ENCODE measurements at places on chromosomes 11 and 22.

GRCh38 chr11:122663764-122664163 is 8.2 kb downstream of the UBASH3B start:
- DNase-seq: no peak

GRCh38 chr11:104650234-104650633 is 248.0 kb downstream of the CASP12 start:
- no peak for DNase-seq

GRCh38 chr11:11538277-11538960 is 83.4 kb downstream of the GALNT18 start:
- DNase-seq: no peak

DNA sequence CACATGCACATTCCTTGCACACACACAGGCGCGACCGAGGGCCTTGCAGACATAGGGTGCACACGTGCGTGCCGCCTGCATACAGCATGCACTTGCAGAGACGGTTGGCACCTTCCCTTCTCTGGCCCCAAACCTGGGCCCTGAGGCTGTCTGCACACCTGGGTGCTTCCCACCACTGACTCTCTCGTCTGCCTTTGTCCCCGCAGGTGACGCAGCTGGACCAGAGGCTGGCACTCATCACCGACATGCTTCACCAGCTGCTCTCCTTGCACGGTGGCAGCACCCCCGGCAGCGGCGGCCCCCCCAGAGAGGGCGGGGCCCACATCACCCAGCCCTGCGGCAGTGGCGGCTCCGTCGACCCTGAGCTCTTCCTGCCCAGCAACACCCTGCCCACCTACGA is 38.0 kb downstream of the CDKN1C start:
- no peak for DNase-seq

GRCh38 chr11:83639995-83640758 is 354.0 kb upstream of the CCDC90B start:
- no peak for DNase-seq

DNA sequence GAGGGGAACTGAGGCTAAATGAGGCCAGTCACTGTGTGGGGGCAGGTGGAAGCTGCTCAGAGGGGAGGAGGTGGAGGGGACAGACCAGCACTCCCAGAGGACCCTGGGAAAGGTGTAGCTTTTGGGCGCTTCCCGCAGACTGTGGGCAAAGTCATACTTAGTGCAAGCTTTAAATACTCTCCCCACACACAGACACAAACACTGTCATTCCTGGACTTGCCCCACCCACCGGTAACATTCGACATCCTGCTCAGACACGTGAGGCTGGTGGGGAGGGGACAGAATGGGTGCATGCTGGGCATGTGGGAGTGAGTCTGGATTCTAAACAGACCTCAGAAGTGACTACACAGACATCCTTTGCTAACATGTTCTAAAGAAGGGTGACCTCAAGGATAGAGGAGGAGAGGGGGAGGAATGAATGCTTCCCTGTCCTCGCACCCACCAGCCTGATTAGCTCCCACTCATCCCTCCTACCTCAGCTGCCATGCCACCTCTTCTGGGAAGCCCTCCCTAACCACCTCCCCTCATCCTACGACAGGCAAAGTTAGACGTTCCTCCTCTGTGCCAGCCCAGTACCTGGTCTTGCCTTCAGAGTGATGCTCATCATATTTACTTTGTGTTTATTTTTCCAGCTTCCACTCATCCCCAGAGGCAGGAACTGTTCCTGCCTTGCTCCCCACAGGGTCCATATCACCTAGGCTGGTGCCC is 22.2 kb downstream of the TSKU start:
- no peak for DNase-seq

DNA sequence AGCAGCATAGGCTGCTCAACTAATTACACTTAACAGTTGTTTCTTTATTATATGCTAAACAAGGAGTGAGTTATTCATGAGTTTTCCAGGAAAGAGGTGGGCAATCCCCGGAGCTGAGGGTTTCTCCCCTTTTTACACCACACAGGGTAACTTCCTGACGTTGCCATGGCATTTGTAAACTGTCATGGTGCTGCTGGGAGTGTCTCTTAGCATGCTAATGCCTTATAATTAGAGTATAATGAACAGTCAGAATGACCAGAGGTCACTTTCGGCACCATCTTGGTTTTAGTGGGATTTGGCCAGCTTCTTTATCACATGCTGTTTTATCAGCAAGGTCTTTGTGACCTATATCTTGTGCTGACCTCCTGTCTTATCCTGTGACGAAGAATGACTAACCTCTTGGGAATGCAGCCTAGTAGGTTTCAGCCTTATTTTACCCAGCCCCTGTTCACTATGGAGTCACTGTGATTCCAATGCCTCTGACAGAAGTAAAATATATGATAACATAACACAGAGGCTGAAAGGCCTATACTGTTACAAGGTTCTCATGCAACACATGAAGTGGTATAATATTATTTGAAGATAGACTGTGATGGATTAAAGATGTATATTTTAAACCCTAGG is 41.3 kb upstream of the RDX start:
- no peak for DNase-seq

- no peak for DNase-seq
Measured at GRCh38 chr11:26930518-26931247, 63.2 kb upstream of the FIBIN start.

- no peak for DNase-seq
Measured at GRCh38 chr22:37777122-37777687, 30.5 kb upstream of the GCAT start.

DNA sequence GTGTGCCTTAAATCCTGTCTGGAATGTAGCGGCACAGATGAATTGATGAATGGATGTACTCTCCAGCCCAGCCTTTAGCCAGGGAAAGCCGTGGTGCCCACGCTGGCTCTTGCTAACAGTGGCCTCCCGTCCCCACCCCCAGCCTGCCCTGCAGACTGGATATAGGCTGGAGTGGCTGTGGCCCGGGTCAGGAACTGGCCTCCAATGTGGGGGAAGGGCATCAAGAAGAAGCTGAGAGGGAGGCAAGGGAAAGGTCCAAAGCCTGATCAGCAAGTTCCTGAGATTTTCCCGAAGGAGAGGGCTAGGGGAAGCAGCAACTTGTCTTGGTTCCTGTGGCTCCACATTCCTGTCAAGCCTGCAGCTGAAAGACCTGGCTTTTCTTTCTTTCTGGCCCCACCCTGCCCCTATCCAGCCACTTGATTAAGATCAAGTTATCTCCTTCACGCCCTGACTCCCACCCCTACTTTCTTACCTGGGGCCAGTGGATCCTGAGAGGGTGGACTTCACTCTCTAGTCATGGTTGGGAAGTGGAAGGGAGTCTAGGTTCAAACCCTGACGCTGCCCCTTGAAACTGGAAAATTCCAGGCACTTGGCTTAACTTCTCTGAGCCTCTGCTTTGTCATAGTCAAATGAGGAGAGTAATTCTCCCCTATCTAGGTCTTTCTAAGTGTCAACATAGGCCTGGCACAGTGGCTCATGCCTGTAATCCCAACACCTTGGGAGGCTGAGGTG is 11.0 kb upstream of the MICALL1 start:
- DNase-seq: no peak

DNA sequence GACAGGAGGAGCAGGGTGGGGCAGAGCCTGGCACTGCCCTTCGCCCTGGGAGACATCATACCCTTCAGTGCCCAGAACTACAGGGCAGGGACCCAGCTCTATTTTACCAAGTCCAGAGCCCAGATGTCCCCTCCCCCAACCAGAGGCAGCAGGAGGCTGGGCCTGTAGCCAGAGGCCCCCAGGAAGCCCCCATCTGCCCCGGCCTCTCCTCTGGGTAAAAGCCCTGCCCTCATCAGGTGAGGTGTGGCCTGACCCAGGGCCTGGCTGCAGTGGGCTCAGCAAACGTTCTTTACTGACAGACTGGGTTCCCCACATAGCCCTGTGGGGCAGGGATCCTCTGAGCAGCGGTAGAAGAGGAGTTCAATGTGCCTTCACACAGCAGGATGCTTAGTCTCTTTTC is 51.8 kb upstream of the SLC22A12 start:
- DNase-seq: no peak

GRCh38 chr11:115352805-115353485 is 151.3 kb downstream of the CADM1 start:
- no peak for DNase-seq

GRCh38 chr11:6625156-6625831 is 6.1 kb upstream of the TPP1 start:
- no peak for DNase-seq

DNA sequence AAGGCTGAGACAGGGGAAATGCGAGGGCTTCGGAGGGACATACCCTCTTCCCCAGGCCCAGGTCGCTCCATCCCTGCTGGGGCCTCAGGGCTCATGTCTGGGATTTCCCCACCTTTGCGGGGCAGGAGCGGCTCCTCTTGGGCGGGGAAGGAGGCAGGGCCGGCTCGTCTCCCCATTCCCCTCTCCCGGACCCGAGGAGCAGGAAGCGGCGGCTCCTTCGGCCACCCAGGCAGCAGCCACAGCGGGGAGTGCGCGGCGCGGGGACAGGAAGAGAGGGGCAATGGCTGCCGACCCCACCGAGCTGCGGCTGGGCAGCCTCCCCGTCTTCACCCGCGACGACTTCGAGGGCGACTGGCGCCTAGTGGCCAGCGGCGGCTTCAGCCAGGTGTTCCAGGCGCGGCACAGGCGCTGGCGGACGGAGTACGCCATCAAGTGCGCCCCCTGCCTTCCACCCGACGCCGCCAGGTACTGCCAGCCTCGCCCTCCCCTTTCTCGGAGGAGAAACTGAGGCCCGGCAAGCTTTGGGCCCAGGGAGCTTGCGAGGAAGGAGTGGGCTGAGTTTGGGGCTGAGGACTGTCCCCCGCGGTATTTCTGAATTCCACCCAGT is at the start of gene ANKK1:
TSS of gene ANKK1 (plus strand) at position 175 of the 607 bp plus-strand sequence. CDS start at position 281, 106 bp downstream.
- DNase-seq: no peak

DNA sequence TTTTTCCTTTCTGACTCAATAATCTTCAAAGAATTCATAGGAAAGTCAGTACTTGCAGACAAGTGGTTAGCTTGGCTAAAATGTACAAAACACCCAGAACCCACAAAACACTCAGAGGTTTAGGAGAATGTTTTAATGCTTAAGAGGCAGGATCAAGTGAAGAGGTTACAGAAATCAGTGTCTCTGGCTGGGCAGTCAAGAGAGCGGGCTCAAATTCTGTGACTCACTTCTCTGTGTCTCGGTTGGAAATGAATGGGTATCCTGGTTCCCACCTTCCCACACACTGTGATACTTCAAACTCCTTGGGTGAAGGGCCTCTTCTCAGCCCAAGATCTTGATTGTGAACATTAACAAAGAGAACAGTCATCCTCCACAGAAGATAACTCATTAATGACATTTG is 3.8 kb downstream of the MPEG1 start:
- no peak for DNase-seq

- DNase-seq: no peak
Measured at GRCh38 chr11:10002221-10002620, 291.8 kb downstream of the SBF2 start.

DNA sequence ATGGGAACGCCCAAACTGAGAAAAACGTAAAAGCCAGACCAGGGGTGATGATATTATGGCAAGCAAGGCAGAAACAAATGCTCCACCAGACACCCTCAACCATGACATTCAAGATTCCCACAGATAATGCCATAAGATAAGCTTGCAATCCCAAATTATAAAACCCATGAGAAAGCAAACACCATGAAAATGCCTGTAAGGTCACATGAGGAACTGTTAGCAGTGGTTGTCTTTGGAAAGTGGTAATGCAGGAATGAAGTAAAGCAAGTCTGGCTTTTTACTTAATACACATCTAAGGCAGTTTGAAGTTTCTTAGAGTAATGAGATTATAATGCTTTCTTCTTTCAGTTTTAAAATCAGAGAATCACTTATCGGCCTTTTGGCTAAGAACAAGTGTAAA is 111.0 kb downstream of the MN1 start:
- DNase-seq: no peak

DNA sequence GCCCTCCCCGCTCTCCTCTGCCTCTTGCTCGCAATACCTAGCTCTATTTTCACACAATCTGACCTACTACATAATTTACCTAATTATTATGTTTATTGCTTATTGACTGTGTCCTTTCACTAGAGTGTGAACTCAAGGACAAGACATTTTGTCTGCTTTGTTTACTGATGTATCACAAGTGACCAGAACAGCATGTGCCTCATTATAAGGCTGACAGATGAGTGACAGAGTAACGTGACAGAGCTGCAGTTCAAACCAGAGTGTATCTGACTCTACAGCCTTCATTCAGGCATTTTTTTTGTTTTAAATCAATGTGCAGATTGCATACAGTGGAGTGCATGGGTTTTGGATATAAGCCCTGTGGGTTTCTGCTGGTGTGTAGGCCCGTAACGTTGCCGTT is 82.0 kb upstream of the RAB1B start:
- DNase-seq: no peak

DNA sequence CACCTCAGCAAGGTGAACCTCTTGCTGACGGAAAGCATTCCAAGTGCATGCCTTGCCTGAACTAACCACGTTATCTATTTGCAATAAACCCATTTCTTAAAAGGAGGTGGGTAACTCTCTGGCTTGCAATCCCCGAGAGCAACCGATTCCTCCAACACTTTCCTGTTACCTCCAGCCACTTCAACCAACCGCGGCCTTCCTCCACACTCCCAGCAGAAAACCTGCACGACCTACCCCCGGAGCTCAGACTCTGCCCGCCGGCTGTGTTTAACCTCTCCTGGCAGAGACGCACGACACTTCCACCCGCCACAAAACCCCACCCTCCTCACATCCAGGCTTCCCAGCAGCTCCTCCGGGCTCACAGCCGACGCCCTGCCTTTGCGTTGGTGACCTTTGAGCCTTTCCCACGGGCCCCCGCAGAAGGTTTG is 708 bp downstream of the SCO2 start:
- no peak for DNase-seq

GRCh38 chr11:64371201-64371600 is 12.2 kb downstream of the RPS6KA4 start:
- DNase-seq: no peak

DNA sequence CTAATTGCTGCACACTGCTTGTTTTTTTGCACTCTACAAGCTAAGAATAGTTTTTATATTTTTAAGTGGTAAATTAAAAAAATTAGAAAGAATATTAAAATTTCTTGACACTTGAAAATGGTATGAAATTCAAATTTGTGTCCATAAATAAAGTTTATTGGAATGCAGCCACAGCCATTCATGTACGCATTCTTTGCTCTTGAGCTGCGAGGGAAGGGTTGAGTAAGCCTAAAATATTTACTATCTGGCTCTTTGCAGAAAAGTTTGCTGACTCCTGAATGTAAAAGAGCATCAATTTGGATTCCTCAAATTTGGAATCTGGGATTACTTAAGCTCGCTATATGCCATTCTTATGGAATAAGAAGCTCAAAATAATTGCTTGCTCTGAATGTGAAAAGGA is 3.4 kb upstream of the ADAMTS8 start:
- DNase-seq: no peak

DNA sequence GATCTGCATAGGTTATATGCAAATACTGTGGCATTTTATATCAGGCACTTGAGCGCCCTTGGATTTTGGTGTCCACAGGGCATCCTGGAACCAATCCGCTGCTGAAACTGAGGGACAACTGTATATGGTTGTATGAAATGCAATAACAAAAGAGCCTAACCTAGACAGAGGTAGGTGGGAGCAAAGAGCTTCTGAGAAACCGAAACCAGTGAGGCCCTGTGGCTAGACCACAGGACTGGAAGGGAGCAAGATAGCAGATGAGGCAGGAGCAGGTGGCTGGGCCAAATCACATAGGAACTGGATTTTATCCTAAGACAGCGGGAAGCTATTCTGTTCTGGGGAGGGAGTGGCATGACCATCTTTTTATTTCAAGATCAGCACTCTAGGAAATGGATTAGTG is 30.1 kb downstream of the RCN1 start:
- DNase-seq: no peak

- DNase-seq: no peak
Measured at GRCh38 chr22:39287076-39287725, 32.2 kb downstream of the RPL3 start.

- no peak for DNase-seq
Measured at GRCh38 chr11:110106713-110107274, 13.6 kb downstream of the ZC3H12C start.

GRCh38 chr11:111603611-111604130 is 1.4 kb downstream of the SIK2 start:
- no peak for DNase-seq

Measured in CD4-positive, alpha-beta T cell (primary cell).